ENCODE measurements at places on chromosomes 7 and 10.

DNA sequence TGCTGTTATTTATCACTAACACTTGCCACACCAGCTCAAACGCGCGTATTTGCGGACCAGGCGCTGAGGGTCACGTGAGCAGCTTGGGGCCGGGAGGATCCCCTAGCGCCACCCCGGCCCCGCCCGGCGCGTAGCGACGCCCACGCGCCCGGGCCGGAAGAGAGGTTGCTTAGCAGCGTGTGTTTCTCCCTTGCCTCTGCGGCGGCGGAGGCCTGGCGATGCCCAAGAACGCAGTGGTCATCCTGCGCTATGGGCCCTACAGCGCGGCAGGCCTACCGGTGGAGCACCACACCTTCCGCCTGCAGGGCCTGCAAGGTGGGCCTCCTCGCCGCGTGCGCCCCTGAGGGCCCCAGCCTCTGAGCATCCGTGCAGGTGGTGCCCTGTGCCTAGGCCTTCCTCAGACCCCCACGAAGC is at the start of gene C10orf53:
Gene C10orf53, plus strand, starts transcription at position 172 of the 414 bp plus-strand sequence. Its CDS starts 47 bp downstream, at position 219.
- DNase-seq = peak; percentile 34

DNA sequence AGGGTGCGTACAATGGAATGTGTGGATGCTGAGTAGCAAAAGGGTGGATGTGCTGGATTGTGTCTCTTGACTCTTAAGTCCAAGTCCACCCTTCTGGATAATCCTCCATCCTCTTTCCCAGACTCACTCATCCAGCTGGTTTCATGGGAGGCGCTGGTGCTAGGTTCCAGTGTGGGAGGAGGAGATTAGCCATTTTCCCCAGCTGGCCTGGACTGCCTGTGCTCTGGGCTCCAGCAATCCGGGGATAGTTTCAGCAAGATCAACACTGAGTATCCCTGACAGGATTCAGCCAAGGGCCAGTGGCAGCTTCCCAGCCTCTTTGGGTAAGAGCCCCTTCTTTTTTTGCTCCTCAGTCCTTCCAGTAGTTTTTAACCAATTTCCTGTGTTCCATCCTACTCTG is 21.6 kb upstream of the TRIL start:
- no peak for DNase-seq

DNA sequence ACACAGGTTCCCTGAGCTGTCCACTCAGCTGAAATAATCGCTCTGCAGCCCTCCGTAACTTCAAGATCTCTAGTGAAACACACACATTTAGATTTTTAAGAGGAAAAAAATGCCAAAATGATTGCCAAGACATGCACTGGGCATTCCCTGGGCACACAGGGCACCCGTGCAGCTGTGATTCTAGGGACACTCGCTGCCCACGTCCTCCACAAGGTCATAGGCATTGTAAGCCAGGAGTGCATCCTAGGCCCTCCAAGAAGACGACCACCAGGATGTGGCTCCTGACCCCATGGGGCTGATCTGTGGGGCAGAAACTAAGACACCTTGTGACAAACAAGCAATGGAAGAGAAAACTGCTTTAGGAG is 563.3 kb downstream of the PTPRN2 start:
- no peak for DNase-seq

DNA sequence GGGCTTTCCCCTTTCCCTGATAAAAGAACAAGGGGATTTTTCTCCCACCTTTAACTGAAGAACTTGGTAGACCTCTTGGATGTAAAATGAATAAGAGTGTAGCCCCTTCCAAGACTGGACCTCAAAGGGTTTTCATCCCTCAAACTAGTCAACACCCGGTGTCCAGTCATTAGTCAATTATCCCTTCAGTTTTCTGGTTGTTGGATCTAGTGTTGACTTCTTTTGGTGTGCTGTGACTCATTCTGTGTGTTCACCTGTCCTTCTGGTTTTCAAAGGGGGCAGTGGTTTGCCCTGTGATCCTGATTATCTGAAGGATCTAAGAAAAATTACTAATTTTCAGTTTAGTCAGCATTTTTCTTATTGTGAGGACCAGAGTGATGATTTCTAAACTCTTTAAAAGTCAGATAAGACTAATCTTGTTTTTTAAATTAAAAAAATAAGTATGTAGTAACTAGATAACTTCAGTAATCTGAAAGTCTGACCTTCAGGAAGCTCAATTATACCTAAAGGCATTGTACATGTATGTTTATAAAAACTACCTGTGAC is 583.5 kb downstream of the CNTNAP2 start:
- no peak for DNase-seq

- no peak for DNase-seq
Observed at GRCh38 chr7:28961972-28962371, 3.8 kb upstream of the TRIL start.

DNA sequence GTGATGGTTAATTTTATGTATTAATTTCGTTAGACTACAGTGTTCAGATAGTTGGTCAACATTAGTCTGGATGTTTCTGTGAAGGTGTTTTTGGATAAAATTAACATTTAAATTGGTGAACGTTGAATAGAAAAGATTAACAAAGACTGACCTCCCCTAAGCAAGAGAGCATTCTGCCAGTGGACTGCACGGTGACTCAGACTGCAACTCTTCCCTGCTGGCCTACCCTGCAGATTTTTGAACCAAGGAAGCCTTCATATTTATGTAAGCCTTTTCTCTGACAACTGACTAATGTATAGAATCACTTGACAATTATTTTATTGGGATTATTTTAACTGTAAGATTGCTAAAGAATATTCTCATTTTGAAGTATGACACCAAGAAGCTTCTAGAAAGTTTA is 7.9 kb upstream of the ZNF248 start:
- no peak for DNase-seq

DNA sequence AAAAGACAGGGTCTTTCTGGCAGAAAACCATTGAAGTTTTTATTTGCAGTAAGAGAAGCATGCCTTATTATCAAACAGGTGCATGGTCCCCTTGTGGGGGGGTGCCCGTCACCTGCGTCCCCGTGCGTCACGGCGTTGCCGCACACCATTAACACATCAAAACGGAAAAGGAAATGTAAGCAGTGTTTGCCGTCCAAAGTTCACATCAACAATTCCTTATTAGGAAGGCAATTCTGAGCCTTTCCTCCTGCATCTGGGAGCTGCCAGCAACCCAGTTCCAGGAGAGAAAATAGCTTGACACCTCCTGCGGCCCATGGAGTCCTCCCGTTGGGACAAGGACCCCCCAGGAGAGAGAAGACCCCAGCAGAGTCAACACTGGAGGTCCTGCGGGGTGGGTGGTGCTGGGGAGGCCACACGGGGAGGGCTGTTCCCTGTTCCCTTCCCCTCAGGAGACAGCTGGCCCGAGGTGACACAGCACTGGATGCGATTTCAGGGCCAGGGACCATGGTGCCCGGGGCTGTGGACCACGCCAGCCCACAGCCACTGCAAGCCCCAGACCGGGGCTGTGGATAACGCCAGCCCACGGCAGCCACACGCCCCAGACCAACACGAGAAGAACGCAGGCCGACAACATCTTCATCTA is 39.5 kb downstream of the DIP2C start:
- DNase-seq = no peak

DNA sequence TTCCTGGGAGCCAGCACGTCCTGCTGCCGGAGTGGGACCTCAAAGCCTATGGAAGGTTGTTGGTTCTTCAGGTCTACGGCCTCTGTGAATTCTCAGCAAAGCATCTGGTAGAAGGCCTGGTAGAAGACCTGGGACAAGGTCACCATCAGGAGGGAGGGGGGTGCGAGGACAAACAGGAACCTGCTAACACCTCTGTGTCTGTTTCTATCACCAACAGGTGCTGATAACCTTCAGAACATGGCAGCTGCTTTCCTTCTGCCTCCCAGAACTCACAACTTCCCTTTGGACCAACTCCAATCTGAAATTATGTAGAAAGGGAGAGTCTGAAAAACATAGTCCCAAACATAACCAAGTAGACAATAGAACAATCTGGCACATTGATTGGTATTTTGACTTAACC is 8.3 kb upstream of the MET start:
- DNase-seq = no peak

- no peak for DNase-seq
Observed at GRCh38 chr7:55568613-55569268, 3.6 kb downstream of the VOPP1 start.

- no peak for DNase-seq
Observed at GRCh38 chr10:124904796-124905195, 37.1 kb upstream of the ZRANB1 start.

- no peak for DNase-seq
Observed at GRCh38 chr10:61890430-61890829, 11.1 kb upstream of the ARID5B start.

GRCh38 chr7:45684910-45685618 is 110.9 kb downstream of the ADCY1 start:
- no peak for DNase-seq

DNA sequence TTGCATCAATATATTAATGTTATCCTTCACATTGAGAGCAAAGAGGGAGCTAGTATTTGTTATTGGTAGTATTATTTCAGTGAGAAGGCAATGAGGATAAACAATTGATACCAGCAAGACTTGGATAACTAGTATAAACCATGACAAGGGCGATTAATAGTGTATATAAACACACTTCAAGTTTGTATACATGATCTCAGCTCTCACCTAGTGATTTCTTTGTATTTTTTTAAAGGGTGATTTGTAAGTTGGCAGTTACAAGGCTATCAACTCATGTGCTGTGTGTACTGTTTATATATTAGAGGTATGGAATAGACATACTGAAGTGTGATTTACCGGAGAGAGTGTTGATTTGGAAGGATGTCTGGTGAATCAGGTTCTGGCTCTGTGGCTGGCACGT is 88.0 kb downstream of the SNX10 start:
- no peak for DNase-seq

- DNase-seq = no peak
Observed at GRCh38 chr7:28904578-28905048, 53.5 kb downstream of the TRIL start.

GRCh38 chr7:127409629-127410028 is 17.1 kb upstream of the ZNF800 start:
- DNase-seq = no peak

GRCh38 chr7:17094963-17095574 is 203.4 kb upstream of the AHR start:
- no peak for DNase-seq

- no peak for DNase-seq
Observed at GRCh38 chr10:63653747-63654146, 132.5 kb downstream of the REEP3 start.

GRCh38 chr7:118352867-118353453 is 128.5 kb downstream of the ANKRD7 start:
- DNase-seq = no peak

DNA sequence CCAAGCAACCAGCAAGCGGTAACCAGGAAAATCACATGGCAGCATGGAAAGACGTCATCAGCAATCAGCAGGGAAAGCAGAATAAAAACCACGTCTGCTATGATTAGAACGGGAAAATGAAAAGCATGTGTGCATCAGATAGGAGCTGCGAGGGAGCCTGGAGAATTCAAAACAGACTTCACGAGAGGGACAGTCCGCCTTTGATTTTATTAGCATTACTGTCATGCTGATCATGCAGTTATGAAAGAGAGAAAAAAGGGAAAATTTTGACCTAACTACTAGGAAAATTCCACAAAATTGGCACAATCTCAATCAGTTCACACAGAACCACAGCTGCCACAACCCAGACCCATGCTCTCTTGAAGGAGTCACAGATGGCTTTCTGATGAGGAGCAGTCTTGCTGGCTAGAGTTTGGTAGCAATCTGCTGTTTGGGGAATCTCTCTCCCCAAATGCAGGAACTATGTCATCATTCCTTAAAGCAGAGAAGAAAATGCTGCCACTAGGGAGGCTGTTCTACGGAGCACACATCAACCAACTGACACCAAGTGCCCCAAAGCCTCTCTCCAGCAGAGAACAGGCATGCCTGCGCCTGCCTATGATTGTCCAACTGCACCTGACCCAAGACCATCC is 295.9 kb downstream of the TNS3 start:
- no peak for DNase-seq

DNA sequence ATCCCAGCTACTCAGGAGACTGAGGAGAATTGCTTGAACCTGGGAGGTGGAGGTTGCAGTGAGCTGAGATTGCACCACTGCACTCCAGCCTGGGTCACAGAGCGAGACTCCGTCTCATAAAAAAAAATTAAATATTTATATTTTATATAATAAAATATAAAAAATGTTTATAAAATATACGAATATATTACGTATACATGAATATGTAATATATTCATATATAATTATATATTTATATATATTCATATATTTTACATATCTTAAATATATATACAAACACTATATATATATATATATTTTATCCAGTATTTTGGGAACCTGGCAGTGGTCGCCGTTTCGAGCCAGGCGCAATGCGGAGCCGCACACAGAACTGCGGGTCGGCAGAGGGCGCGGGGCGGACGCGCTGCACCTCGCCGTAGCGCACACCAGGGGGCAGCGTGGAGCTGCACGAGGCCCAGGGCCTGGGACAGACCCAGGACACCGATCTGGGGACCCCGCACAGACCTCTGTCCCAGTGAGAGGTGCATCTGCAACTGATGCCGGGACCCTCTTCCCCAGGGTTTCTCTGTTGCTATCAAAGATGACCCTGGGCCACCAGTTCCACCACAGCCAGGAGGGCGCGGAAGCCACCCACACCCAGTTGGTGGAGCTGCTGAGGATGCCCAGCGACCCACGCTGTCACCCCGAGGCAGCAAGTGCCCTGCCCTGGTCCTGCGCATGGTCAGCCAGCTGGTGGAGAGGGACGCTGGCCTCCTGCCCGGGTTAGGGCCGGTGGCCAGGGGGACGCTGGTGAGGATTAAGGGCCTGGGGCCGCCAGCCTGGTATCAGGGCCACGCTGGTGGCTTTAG is 22.7 kb downstream of the AP5Z1 start:
- peak; percentile 55 for DNase-seq

DNA sequence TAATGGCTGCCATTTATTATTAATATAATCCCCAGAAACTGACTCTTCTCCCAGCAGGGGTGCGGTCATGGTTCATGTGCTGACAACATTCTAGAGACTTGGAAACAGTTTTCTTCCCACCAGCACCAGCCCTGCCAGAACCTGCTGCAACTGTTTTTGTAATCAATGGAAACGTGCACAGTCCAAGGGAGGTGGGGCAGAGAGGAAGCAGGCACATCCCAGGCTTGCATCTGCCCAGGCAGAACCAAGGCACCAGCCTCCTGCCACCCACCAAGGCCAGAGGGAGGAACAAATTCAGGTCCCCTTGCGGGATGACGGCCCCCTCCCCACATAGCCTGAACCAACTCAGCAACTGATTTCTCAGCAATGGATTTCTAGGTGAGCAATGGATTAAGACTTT is 119.0 kb downstream of the OAT start:
- no peak for DNase-seq
